Cardiac septum (tissue), 1 donor: ENCODE measurements at places on chromosomes 13 and 19. TPM values are rescaled to one million over a fixed set of nuclear protein-coding genes. Genes with fewer than 3 reads are reported as not detected.

PTGIR gene
- total RNA-seq: 8.6 TPM

DNA sequence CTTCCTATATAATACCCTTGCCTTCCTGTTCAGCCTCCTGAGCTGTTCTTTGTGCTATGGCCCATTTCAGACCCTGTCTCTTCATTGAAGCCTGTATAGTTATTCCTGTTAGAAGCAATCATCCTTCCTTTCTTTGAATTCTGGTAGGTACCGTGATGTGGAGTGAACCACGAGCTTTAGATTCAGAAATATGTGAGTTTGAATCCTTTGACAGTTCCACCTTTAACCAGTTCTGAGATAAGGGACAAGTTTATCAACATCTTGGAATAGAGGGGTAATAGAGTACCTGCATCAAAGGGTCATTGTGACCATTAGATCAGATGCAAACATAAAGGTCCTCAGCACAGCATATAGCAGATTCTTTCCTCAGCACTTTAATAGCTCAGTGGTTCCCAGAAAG is 12.3 kb upstream of the CXCL17 start:
- no peak for DNase-seq

ELL gene
- total RNA-seq: 9.9 TPM

DNA sequence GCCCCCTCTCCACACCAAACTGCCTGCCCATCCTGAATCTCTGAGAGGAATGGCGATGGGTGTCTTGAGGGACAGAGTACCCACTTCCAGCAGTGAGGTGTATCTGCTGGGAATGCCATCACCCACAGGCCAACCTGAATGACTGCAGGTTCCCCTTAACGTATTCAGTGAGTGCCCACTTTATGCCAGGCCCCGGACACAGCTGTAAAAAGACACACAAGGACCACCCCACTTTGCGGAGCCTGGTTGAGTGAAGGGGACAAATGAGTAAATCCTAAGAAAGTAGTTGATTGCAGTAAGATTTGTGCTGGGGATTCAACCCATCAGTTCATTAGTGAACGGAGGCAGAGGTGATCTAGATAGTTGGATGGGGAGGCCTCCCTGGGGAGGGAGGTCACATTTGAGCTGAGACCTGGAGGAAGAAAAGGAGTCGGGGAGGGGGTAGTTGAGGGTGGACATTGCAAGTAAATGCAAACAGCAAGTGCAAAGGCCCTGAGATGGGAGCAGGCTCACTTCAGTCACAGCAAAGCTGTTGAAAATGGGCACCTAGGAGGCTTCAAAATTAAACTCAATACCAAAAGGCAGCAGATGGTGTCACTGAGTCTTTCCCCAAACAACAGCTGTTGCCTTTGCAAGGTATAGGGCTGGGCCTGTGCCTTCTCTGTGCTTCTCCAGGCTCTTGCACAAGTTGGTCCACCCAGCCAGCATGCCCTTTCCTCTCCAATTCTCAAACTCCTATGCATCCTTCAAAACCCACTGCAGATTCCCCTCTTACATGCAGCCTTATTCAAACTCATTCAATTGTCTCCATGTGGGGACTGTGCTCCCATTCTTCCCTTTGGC is 4.3 kb downstream of the GDF15 start:
- no peak for DNase-seq

- DNase-seq: no peak
These were observed 8.6 kb downstream of the RPS9 start for GRCh38 chr19:54209058-54209810.
